Adipocyte (in vitro differentiated cells): ENCODE measurements at places on chromosomes 16 and 17.

DNA sequence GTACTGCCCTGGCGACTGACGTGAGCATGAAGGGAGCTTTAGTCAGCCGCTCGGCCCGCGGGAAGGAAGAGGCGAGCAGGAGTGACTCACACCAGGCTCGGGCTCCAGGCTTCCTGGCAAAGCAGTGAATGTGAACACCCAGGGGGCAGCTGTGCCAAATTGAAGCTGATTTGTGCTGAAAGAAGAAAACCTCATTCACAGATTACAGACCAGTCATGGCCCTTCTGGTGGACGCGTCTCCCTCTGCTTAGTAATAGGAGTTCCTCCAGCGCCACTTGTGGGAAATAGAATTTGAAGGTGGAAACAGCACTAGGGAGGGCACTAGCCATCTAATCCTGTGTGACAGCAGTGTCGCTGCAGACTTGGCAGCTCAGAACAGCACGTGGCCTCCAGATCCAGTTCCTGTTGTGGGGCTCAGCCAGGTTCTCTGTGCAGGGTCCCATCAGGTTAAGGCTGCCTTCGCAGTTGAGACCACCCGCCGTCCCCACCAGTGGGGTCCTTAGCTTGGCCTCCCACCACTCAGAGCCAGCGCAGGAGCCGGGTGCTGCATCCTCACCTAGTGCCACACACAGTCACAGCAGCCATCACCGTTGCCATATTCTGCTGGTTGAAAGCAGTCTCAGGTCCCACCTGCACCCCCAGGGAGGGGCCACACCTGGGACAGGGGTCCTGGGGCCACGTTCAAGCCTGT lies 164.5 kb upstream of the CHMP6 start:
- peak; percentile 83 for DNase-seq

- no peak for DNase-seq
These were observed 246.7 kb downstream of the HS3ST3A1 start for GRCh38 chr17:13355054-13355453.

DNA sequence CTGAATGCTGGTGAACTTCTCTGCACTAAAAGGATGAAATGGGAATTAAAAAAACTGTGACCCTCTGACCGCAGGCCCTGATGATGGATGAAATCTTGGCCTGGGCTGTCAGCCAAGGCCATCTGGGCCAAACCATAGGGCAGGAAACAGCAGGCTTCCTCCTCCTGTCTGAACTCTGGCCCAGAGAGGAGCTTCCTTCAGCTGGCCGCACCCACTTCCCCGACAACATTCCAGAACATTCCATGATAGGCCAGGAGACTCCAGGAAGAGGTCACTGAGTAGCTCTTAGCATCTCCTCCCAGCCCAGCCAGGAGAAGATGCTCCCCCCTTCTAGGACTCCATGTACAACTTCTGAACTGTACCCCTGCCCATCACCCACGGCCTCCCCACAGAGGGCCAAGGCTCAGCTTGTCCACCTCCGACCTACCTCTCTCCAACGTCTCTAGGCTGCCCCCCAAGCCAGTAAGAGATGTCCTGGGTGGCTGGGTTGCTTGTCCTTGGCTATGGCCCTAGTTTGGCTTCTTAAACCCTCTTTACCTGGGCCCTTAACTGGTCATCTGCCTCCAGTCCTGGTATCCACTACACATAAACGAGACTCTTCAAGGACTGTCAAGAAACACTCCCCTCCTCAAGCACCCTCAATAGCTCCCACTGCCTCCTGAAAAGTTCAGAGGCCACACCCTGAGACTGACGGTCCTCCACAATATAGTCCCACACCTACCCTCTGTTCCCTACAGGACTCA lies 1.7 kb downstream of the RPH3AL start:
- DNase-seq, result no peak

DNA sequence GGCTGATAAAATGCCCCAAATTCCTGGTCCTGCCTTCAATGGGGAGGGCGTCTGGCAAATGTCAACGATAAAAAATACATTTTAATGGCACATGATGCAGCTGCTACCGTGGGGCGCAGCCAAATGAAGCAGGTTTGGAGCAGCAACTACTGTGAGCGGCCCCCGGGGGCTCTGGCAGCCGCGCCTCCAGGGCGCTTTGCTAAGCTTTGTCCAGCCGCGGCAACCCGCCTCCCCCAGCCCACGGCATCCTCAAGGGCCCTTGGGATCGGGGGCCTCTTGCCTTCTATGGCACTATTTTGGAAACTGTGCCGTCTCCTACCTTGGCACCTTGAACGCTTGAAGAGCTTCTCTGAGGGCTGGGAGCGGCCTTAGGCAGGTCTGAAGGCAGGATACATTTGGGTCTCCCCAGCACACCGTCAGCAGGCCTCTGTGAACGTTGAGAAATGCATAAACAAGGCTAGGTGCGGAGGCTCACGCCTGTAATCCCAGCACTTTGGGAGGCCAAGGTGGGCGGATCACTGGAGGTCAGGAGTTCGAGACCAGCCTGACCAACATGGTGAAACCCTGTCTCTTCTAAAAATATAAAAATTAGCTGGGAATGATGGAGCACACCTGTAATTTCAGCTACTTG lies 25.1 kb downstream of the TBX4 start:
- DNase-seq, result no peak

DNA sequence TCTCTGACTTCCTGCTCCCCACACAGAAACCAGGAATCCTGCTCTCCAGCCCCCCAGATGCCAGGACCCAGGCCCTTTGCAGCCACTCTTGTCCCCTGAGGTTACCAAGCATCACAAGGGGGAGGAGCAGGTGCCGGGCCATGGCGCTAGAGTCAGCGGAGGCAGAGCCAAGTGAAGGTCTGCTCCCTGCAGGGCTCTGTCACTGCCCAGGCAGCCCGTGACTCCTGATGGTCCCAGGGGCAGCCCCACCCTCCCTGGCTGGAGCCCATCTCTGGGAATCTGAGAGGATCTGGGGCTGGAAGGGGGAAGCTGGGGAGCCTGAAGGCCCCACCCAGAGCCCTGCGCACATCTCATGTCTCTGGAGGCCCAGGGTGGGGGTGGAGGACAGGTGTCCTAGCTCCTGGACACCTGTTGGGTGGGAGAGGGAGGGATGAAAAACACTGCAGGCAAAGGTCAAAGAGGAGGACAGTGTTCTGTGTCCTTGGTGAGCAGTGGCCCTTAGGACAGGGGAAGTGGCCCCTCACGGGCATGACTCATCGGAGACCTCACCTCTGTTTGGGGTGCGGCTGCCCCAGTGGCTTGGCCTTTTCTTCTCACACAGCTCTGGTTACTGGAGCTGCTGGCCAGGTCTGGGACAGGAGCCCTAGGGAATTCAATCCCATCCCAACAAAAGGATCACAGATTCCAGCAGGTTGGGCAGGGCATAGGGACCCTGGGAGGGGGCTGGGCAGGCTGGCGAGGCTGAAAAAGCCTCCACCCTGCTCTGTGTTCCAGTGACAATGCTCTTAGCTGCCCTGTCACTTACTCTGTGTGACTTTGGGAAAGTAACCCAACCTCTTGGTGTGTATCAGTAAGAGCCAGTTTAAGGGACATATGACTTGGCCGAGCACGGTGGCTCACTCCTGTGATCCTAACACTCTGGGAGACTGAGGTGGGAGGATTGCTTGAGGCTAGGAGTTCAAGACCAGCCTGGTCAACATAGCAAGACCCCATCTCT lies at the start of gene PRSS36:
TSS of gene PRSS36 (minus strand) at position 173 of the 997 bp plus-strand sequence. CDS start at position 142, 31 bp downstream.
- no peak for DNase-seq

- no peak for DNase-seq
These were observed 3.1 kb upstream of the KCNJ12 start for GRCh38 chr17:21373036-21373435.

GRCh38 chr16:80129791-80130190 lies 411.0 kb upstream of the DYNLRB2 start:
- DNase-seq, result no peak

- DNase-seq, result no peak
These were observed 7.1 kb downstream of the ASB16 start for GRCh38 chr17:44177640-44178039.

GRCh38 chr16:58866935-58867334 lies 132.8 kb upstream of the GOT2 start:
- DNase-seq, result no peak

DNA sequence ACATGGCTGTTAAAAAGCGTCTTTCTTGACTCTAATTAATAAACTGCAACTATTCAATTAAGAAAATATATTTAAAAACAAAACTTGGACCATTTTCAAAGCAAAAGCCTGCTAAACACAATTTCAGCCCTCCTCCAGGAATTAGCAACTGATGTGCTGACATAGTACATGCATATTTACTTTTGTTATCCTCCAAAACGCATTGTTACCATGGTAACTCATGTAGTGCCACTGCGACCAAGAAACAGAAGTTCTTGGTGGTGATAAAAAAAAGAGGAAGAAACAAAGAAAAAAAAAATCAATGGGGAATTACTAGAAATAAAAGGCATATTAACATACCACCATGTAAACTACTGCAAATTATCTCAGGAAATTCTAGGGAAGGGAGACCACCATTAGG lies 793.4 kb upstream of the CDH8 start:
- DNase-seq, result no peak

- DNase-seq, result no peak
These were observed 46.8 kb downstream of the OMG start for GRCh38 chr17:31250229-31250628.

DNA sequence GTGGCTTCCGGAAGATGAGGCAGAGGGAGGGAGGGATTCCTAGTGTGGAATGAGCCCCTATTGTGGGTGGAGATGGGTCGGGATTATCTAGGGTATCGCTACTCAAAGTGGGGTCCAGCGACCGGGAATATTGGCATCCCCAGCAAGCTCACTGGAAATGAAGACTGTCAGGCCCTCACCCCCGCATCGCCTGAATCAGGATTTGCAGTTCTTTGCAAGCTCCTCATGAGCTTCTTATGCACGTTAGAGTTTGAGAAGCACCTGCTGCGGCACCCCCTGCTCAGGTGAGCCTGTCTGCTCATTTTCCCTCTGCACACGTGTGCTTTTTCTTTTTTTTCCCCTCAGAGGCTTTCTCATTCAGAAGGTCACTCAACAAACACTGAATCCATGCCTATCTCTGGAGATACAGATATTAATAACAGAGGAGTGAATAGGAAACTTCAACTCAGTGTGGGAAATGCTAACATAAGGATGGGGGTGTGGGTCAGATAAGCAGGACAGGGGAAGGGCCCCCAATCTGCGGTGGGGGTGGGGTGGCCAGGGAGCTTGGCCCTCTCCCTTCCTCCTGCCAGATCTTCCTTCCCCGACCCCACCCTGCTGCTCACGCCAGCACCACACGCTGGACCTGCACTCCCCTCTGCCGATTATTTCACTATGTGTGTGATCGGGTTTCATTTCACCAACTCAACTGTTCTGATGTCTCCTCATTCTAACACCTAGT lies 67.7 kb upstream of the NFAT5 start:
- DNase-seq, result no peak

DNA sequence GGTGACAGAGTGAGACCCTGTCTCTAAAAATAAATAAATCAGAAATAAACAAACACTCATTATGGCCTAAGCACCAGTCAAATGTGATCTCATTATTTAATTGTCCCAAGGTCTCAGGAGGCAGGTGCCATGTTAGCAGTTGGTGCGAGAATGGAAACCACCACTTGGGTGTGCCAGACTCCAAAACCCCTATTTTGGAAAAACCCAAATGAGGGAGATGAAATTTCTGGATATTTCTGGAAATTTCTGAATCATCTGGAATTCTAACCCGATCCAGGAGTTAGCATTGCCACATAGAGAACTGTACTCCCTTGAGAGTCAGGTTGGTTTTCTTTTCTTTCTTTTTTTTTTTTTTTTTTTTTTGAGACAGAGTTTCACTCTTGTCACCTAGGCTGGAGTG lies 264.0 kb downstream of the XYLT1 start:
- no peak for DNase-seq

DNA sequence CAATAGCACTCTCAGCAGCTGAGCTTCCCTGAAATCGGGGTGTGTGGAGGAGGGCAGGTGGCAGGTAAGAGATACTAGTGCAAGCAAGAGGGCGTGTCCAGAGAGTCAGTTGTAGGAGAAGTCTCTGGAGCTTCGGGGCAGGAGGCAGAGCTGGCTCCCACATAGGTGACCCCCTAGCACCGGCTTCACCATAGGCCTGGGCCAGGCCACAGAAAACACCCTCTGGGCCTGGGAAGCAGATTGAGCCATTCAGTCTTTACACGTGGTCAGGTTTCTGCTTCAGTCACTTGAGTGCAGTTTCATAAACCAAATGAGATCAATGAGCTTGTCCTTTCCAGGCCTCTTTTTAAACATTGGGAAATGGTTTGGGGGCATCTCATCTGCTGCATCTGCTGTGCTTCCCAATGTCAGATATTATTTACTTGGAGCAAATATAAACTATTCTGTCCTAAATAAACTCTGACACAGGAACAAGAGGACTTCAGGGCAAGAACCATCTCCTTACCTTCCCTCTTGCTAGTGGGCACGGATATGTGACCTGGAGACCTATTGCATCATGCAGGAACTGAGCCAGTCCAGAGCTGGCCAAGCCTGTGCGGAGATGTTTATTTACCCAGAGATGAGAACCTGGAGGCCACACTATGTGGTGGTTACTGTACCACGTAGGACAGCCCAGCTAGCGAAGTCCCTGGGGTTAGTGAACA lies 16.1 kb downstream of the CCR7 start:
- DNase-seq, result peak; percentile 88

DNA sequence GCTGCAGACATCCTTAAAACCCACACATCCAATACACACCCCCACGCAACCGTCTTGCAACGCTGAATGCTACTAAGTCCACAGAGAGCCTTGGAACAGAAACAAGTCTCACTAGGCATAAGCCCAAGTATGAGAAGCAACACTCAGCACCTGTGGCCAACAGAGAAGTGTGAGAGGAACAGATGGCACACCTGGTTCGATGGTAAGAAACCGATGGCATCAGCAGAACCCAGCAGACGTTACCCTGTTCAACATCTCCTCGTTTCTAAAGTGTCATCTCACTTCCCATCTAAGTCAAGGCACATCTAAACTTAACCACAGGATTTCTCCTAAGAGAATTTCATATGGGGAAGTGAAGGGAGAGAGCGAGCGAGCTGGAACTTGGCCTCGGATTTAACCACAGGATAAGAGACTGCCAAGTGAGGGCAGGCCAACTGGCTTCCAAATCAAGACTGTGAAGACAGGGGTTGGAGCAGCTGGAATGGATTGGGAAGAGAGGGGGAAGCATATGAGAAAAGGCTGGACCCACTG lies 41.0 kb downstream of the NXPH3 start:
- peak; percentile 75 for DNase-seq

DNA sequence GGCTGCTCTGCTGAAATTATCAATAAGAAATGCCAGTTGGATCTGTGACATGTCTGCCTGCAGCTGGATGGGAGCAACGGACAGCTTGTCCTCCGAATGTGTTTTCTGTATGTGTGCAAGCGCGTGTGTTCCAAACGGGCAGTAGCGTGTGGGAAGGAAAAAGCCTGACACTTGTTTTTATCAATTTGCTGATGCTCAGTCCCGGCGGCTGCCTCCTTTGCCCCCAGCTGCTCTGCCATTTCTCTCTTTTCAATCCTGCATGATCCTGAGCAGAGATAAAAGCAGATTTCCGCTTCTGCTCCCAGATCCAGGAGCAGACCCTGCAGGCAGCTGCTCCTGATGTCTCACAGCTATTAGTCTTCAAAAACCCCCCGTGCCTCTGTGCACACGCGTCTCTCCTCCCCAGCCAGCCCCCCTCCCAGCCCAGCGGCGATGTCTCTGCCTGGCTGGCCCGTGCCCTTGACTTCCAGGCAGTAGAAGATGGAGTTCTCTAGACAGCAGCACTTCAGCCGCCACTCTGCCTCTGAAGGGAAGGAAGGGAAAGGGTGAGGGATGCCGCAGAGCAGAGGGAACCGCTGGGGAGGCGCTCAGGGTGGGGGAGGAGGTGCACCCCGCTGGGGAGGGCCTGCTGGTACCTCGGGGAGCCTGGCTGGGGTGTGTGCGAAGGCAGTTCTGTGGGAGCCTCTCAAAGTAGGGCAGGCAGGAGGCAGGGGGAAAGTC lies 4.1 kb downstream of the PRCD start:
- no peak for DNase-seq

- DNase-seq, result no peak
These were observed 139.7 kb upstream of the CIBAR2 start for GRCh38 chr16:85252014-85252413.
